ENCODE measurements at places on chromosomes 12 and 14.

- DNase-seq = no peak
Measured at GRCh38 chr12:123532019-123532418, 1.5 kb downstream of the RILPL1 start.

DNA sequence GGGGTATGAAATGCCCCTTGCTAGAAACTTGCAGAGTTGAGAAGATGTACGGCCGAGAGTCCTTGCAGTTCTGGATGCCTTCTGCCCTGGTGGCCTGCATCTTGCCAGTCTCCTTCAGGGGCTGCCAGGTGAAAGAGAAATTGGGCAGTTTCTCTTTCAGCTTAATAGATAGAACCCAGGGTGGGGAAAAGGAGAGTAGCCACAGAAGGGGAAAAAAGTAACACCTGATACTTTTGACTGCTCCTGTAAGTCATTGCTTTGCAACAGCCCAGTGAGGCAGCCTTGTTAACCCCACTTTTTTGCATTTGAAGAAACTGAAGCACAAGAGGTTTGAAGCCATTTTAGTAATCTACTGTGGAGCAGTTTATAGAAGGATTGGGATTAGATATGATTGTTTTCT lies 27.6 kb downstream of the TDP1 start:
- DNase-seq = no peak

DNA sequence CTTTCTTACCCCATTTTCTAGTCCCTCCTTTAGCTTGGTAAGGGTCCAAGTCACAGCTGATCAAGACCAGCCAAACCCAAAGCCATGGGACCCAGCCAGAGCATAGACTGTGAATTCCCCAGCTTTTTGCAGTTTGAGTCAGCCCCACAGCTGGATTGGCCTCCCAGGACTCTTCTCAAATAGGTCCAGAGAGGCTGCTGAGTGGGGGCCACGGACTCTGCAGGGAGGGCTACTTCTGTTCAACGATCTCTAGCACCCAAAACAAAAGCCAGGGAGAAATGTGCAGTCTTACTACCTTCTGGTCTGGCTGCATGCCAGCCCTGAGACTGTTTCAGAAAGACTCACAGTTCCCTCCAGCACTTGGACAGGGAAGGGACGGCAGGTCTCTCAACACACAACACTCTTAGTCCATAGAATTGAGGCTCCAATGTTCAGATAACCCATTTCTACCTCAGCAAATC lies 1.6 kb downstream of the VDR start:
- no peak for DNase-seq

DNA sequence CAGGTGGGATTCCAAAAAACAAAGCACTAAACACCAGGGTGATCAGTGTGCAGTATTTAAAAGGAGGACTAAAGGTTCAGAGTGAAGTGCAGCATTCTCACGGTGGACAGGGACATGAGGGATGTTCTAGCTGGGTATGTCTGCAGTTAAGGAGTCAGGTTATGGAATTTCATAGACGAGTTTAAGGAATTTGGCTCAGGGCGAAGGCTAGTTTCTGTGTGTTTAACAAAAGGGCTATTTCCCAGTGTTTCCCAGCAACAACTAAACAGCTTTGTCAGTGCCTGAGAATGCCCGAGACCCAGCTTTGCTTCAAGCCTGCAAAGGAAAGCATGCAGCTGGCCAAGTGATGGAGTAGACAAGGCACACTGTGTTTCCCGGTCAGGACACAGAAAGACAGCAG lies 7.0 kb downstream of the KRT1 start:
- no peak for DNase-seq

DNA sequence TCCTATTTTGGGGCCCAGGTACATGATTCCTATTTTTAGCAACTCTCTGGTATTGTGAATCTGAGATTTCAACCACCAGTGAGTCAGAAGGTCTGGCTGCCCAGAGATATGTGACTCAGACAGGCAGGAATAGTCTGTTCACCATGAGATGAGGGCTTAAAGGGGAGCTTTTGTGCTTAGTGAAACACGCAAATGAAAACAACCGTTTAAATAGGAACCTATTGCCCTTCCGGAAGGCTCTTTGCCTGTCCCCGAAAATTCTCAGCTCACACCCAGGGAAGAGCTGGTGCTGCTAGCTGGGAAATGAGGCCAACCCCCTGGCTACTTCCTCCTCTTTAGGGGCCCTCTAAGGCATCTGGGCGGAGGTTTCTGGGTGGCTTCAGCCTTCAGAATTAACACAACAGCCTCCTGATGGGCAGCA lies 283.6 kb downstream of the CACNA1C start:
- DNase-seq = no peak

GRCh38 chr12:25102402-25102801 lies 92.6 kb downstream of the DNAI7 start:
- no peak for DNase-seq

- no peak for DNase-seq
Measured at GRCh38 chr14:65444230-65444629, 31.7 kb downstream of the FUT8 start.

- no peak for DNase-seq
Measured at GRCh38 chr14:44369401-44370123, 137.5 kb downstream of the FSCB start.

DNA sequence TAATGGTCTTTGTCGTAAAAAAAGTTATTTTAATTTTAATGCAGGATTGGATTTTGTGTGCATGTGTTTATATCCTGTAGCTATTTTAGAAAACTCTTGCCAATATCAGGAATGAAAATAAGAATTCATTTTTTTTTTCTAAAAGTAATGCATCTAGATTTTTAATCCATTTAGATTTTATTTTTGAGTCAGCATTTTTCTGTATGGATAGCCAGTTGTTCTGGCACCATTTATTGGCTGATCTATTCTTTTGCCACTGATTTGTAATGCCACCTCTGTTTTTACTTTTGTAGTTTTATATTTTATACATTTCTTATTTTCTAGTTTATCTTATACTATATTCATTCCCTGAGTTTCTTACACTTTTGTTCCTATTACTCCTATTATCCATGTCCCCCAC lies 343.0 kb downstream of the FOXG1 start:
- DNase-seq = no peak

GRCh38 chr12:124564971-124565491 lies 2.4 kb downstream of the NCOR2 start:
- no peak for DNase-seq

GRCh38 chr12:14784471-14784870 lies 18.8 kb downstream of the WBP11 start:
- DNase-seq = no peak

GRCh38 chr12:67940780-67941243 lies 48.4 kb upstream of the IFNG-AS1 start:
- DNase-seq = no peak

DNA sequence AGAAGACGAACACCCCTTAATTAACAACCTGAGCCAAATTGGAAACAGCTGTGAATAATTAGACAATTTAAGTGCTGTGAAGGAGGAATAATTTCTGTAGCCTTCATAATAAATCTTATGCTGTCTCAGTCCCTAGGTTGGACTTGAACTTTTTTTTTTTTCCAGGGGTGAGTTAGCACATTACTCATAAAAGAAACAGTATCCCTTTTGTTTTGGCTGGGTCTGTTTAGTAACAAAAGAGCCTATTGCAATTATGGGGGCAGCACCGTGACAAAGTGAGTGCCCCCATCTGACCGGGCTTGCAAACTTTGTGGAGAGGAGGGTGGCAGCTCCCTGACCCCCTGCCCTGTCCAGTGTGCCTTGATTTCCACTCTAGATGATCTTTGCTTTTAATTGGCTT lies 167.4 kb downstream of the DICER1 start:
- DNase-seq = no peak

DNA sequence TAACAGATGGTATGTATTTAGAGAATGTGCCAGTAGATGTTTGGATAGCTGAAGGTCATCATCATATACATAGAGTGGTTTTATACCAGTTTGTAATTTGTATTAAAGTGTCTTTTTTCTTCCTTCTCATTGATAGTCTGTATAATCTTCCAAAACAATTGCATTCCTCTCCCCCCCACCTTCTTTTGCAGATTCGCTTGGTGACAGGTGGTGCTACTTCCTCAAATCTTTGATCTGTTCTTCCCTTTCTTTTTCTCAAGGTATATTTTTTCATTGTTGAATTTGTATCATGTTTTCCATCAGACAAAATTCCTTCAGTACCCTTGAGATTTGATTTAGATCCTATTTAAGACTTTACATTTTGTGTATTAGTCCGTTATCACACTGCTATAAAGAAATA lies 15.0 kb downstream of the TBC1D15 start:
- no peak for DNase-seq

- no peak for DNase-seq
Measured at GRCh38 chr12:15979096-15980092, 68.3 kb downstream of the DERA start.

GRCh38 chr14:98623788-98624415 lies 648.1 kb downstream of the BCL11B start:
- no peak for DNase-seq

DNA sequence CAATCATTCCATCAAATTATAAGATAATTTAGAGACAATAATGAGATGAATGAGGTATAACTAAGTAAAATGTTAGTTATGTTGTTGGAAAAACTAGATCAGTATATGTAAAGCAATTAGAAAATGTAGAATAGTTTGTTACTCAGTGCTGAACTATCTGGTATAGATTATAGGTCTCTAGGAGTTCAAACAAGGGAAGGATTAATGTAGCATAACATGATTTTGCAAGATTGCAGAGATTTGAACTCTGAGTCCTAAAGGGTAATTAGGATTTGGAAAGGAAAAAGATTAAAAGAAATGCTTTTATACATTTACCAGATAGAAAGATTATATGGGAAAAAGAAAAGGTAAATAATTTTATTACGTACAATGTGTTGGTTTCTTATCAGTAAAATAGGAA lies 246.3 kb downstream of the KCNC2 start:
- DNase-seq = no peak

GRCh38 chr12:11075642-11076041 lies 13.5 kb upstream of the TAS2R46 start:
- no peak for DNase-seq

DNA sequence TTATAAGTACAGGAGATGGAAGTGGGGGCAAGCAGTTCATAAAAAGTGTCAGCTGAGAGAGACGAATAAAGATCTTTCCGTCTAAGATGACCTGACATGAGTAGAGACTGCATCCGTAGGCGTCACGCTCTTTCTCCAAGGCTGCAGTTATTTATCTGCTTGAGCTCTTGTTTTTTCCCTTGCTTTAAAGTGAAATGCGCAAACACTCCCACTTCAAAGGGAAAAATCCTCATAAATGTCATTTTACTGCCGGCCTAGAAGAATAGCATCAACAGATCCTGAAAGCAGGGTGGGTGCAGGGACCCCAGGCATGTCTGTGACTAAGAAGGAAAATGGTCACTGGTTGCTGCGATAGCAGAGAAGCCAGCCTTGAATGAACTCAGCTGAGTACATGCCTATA lies 647.4 kb downstream of the MED13L start:
- DNase-seq = no peak

GRCh38 chr12:3195859-3196483 lies 118.8 kb downstream of the TSPAN9 start:
- DNase-seq = no peak

DNA sequence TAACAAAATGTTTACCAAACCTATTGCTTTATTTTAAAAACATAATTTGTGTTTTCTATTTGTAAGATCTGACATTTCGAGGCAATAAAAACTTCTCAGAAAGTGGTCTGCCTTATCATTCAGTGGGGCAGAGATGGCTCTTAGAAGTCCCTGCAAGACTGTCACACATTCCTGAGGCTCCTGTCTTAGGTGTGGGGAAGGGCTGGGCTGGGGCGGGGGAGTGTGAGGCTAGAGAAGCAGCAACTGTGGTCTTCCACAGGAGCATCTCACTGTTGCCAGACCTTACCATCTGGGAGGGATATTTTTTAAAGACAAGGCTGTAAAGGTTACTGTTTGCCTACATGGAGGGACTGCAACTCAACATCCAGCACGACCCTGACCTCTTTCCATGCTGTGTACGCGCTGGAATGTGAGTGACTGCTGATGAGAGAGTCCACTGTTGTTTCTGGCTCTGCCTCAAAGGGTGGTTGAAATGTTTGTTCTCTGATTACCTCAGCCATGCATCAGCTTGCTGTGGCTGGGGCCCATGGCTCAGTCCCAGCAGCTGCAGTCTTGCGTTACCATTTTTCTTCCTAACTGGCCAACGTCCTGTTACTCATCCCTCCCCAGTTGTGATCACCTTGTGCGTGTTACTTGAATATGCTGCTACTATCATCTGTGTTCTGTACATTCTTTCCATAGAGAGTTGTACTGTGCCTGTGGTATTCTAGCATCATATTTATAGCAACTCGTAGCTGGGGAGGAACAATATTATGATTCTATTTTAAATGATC lies 12.4 kb downstream of the ERG28 start:
- no peak for DNase-seq

DNA sequence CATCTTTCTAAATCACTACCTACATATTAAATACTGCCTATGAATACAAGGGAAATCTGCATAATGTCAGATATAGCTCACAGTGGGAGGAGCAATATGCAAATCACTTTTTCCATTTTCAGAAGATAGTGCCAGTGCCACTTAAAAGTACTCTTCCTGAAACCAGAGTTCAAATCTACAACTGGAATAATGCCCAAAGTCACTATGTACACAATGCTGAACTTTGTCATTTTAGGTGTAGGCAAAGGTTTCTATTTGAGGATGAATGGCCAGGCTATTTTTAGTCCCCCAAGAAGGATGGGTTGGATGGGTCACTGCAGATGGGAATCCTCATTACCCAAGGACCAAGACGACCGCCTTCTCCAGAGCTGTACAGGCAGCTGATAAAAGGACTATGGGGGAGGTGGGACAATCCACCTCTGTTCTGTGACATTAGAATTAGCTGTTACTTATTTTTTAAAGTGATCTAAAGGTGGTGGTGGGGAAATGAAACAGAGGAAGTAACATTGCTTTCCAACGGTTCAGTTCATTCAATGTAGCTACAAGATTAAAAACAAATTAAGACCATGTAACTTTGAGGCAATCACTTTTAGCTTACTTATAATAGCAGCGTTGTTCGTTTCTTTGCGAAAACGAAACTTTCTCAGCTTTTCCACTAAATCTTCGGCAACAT lies 5.6 kb downstream of the GMFB start:
- DNase-seq = no peak

DNA sequence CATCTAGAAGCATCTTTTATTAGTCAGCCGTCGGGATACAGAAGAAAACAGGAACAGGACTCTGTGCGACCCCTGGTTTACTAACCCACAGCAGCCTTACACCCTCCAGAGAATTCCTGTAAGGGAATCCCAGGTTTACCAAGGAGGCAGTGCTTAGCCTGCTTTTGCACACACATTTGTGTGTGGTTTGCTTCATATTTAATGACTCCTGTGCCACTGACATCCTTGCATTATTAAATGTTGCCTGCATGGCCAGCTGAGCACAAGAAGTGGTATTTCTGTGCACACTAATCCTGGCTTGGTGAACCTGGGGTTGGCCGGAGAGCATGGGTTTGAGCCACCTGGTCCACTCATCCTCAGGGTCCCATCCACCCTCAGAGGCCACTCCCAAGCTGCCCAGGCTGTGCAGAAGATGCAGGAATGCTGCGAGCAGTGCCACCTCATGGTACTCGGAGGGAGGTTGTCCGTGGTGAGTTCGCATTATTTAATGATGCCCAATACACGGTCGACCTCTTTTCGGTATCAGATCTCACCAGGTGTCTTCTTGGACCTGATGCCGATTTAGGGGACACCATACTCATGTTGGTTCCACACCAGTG lies 152.4 kb upstream of the RTL1 start:
- no peak for DNase-seq

All from stimulated activated naive CD8-positive, alpha-beta T cell treated with anti-CD3 and anti-CD28 coated beads, Interleukin-15, amount 100 ng/mL, for 72 hours (primary cell).